ENCODE measurements at places on chromosomes 4 and X.

DNA sequence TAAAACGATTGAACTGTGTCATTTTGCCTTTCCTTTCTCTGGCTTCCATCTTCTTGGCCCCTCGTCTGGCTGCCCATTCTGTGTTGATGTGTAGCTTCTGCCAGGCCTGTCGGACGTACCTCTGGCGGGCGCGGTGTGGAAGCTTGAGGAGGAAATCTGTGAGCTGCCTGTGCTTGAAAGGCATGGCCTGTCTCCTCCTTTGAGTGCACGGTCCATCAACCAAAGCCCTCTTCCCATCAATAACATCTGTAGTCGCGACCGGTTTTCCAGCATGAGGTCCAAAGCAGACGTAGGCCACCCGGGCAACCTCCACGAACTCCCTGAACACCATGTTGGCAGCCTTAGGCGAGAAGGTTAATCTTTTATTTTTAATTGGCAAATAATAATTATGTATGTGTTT lies 202.7 kb downstream of the CRLF2 start:
- no peak overlapping the region for H3K4me3 ChIP-seq
- H3K4me1 ChIP-seq, result no peaks in the 10 kb centered on the region
- no peaks in the 10 kb centered on the region for H3K36me3 ChIP-seq
- H3K27me3 ChIP-seq, result no peaks in the 10 kb centered on the region
- no peak for DNase-seq

GRCh38 chr4:66574145-66574978 lies 904.1 kb upstream of the EPHA5 start:
- no peaks in the 10 kb centered on the region for H3K27me3 ChIP-seq
- no peak overlapping the region for H3K27ac ChIP-seq
- peaks cover 17% of the 10 kb centered on the region for H3K4me1 ChIP-seq
- no peak for DNase-seq
- H3K4me3 ChIP-seq, result no peak overlapping the region

GRCh38 chr4:88729146-88729760 lies 31.6 kb upstream of the NAP1L5 start:
- peaks cover 8% of the 10 kb centered on the region for H3K4me1 ChIP-seq
- DNase-seq, result no peak
- no peaks in the 10 kb centered on the region for H3K27me3 ChIP-seq
- peaks cover 32% of the 10 kb centered on the region for H3K36me3 ChIP-seq
- H3K27ac ChIP-seq, result no peak overlapping the region
- H3K4me3 ChIP-seq, result no peak overlapping the region

GRCh38 chr4:83109480-83110222 lies 4.9 kb downstream of the PLAC8 start:
- peaks cover 5% of the 10 kb centered on the region for H3K4me1 ChIP-seq
- H3K4me3 ChIP-seq, result peak overlapping the region; percentile 35
- peak; percentile 68 for DNase-seq
- H3K27me3 ChIP-seq, result no peaks in the 10 kb centered on the region
- H3K36me3 ChIP-seq, result no peaks in the 10 kb centered on the region
- peak overlapping the region; percentile 44 for H3K27ac ChIP-seq

DNA sequence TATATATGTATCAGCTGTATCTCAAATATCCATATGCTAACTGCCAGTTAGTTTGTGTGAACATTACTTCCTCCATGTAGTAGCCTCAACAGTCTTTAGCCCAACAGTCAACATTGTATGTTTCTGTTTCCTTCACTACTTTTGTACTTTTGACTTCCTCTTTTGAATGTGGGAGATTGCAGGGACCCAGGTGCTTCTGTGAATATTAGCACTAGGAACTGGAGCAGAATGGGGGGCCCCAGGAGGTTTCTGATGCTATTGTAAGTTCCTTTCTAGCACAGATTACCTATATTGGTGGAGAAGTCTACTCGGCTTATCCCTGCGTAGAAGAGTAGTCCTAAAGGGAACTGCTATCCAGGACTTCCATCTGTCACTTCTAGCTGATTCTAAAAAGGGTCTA lies 2.3 kb downstream of the PLAC8 start:
- H3K4me3 ChIP-seq, result no peak overlapping the region
- no peaks in the 10 kb centered on the region for H3K4me1 ChIP-seq
- no peak for DNase-seq

GRCh38 chr4:5749568-5749967 lies 38.6 kb downstream of the EVC start:
- DNase-seq, result peak; percentile 41
- H3K36me3 ChIP-seq, result peaks cover 12% of the 10 kb centered on the region
- peaks cover 5% of the 10 kb centered on the region for H3K4me1 ChIP-seq
- H3K4me3 ChIP-seq, result no peak overlapping the region
- H3K27ac ChIP-seq, result no peak overlapping the region
- H3K27me3 ChIP-seq, result no peaks in the 10 kb centered on the region

- H3K4me1 ChIP-seq, result no peaks in the 10 kb centered on the region
- no peak overlapping the region for H3K27ac ChIP-seq
- no peak for DNase-seq
- H3K27me3 ChIP-seq, result no peaks in the 10 kb centered on the region
- no peaks in the 10 kb centered on the region for H3K36me3 ChIP-seq
These were observed 80.3 kb downstream of the SYTL5 start for GRCh38 chrX:38086451-38087215.

- DNase-seq, result no peak
- H3K27me3 ChIP-seq, result no peaks in the 10 kb centered on the region
- H3K27ac ChIP-seq, result no peak overlapping the region
- no peaks in the 10 kb centered on the region for H3K4me1 ChIP-seq
- peaks cover 68% of the 10 kb centered on the region for H3K36me3 ChIP-seq
- no peak overlapping the region for H3K4me3 ChIP-seq
These were observed 23.5 kb downstream of the NELFA start for GRCh38 chr4:1985294-1985693.

Measured in sigmoid colon (tissue), 7 donors.